Stimulated activated CD4-positive, alpha-beta T cell treated with anti-CD3 and anti-CD28 coated beads, Interleukin-15, amount 100 ng/mL, for 24 hours (primary cell): ENCODE measurements at places on chromosomes 2 and 18.
A peak's percentile ranks its signal among the peaks of the same experiment; 100 is the strongest.

DNA sequence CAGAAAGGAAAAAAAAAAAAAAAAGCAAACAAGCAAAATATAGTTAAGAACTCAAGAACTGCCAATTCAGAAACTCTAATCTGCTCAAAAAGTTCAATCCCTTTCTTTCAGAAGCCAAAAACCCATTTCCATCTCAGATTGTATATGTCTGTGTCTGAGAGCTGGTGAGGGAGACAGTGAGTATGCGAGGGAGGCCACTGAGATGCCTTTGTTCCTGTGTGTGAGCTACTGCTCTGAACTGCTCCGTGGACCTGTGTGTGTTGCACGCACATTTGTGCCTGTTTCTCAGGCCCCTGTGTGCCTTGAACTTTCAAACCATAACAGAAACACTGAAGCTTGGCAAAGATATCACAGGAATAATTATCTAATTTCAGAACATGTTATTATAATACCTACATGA, 2.5 kb upstream of the PKDCC start:
- DNase-seq = no peak

DNA sequence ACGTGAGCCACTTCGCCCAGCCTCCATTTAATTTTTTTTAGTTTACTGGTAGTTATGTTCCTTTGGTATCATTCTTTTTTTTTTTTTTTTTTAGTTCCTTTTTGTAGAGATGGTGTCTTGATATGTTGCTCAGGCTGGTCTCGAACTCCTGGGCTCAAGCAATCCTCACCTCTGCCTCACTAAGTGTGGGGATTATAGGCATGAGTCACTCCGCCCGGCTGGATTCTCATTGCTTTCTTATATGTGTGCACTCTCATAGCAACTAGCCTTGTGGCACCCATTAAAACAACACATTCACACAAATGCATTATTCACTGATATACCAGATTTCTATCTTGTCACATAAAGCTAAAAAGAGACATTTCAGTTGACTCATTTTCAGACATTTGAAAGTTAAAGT, 4.2 kb downstream of the TTC27 start:
- peak; percentile 46 for DNase-seq

GRCh38 chr18:369224-370015, 101.6 kb upstream of the THOC1 start:
- no peak for DNase-seq

- DNase-seq = no peak
These were observed 691.9 kb downstream of the ERBB4 start for GRCh38 chr2:211846714-211847113.

- no peak for DNase-seq
These were observed 77.9 kb downstream of the CCDC93 start for GRCh38 chr2:117935954-117936353.

DNA sequence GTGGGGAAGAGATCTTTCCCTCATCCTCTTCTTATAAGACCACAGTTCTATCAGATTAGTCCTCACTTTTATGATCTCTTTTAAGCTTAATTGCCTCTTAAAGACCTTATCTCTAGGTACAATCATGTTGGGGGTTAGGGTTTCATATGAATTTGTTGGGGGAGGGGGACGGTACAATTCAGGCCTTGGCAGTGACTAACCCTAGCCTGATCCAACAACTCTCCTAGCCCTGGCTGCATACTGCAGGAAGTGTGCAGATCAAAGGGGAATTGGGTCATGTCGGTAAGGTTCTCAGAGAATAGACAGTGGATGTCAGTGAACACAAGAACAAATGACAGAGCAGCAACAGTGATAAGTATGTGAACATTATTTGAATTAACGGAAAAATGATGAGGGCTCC, 16.4 kb downstream of the CAPN13 start:
- DNase-seq = no peak

- no peak for DNase-seq
These were observed 138.6 kb downstream of the MAP3K20 start for GRCh38 chr2:173214213-173214612.

DNA sequence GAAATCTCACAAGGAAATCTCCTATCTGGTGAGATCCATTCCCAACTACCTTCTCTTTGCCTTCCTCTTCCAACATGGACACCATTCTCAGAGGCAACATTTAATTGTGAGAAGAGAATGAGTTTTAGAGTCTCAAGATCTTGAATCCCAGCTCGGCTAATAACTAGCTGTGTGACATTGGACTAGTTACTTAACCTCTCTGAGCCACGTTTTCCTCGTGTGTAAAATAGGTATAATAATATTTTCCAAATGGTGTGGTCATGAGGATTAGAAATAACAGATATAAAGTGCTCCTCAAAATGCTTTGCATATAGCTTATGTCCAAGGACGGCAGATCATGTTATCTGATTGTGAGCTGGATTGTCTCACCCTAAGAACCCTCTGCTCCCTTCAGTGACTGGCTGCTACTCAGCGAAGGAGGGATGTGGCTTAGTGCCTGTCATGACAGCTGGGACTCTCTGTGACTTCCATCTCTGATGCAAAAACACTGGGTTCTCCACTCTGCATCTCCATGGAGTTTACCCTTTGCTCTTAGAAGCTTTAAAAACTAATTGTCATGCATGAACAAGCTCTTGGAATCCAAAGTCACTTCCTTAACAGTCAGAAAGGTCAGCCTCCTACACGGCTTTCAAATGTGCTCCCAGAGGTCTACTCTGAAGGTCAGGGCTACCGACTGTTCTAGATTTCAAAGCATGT, 38.4 kb upstream of the MRPL19 start:
- no peak for DNase-seq

- no peak for DNase-seq
These were observed 75.7 kb downstream of the MYO5B start for GRCh38 chr18:50119296-50119695.

DNA sequence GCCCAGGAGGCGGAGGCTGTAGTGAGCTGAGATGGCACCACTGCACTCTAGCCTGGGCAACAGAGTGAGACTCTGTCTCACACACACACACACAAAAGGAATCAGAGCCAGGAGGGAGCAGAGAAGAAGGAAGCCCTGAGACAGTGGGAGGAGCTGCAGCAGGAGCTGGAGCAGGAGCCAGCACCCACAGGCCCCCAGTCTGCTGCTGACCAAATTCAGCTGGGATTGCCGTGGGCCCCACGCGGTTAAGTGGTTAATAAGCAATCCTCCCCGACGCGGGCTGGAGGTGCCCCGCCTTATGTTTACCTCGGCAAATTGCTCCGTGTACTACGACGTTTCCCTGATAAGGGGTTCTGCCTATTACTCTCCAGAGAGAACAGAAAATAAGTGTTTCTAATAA, 265.3 kb downstream of the TWIST2 start:
- no peak for DNase-seq

DNA sequence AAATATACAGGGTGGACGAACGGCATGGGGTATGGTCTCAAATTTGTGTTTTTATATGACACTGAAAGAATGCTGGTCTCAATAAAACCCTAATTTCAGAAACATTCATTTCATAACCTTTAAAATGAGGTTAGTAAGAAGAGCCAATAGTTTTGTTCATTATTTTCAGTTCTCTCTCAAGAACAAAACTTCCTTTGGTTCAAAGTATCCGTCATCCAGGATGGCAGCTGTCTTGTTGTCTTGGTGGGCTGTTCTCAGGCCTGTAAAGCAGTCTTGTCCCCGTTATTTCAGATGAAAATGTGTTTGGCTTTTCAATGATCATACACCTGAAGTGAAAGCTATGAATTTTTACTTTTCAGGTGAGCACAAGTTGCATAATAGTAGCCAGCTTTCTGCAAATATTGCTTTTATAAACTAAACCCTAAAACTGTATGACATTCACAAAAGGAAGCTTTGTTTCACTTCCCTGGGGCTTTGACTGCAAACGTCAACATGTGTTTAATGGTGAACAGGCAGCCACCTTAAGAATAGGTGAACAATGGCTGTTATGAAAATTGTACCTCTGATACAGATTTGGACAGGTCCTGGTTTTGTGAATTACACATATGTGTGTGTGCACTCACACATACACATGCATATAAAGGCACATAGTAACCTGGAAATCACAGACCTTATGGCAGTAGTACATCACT, 2.6 kb downstream of the IL18RAP start:
- DNase-seq = no peak

- no peak for DNase-seq
These were observed 290.8 kb downstream of the CCDC85A start for GRCh38 chr2:56474412-56475158.

- no peak for DNase-seq
These were observed 9.0 kb downstream of the EPB41L3 start for GRCh38 chr18:5534845-5535244.

DNA sequence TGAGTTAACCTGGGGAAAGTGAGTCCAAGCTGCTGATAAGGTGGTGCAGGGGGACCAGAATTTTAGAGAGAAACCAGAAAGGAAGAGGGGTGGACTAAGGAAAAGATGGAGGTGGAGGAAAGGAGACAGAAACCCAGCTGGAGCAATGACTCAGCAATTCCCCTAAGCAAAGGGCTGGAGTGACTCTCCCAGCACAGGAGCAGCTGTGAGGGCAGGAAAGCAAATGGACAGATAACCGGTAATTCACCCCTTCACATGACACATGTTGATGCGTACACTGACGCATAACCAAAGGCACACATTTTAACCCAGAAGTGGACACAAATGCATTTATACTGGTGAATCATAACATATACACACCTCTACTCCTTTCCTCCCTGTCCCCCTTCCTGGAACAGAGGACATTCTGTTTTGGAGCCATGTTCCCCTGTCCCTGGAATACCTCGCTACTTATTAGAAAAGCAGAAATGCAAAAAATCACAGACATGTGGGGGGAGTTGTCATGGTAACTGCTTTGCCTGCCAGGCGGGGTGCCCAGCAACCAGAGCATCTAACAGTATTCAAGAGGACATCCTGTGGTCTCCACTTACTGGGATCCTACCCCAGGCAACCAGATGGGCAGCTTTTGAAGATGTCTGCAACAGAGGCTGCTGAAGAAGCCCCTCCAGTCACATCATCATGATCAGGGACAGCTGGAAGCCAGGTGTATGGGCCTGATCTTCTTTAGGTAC, 4.7 kb downstream of the CDK5R2 start:
- no peak for DNase-seq

DNA sequence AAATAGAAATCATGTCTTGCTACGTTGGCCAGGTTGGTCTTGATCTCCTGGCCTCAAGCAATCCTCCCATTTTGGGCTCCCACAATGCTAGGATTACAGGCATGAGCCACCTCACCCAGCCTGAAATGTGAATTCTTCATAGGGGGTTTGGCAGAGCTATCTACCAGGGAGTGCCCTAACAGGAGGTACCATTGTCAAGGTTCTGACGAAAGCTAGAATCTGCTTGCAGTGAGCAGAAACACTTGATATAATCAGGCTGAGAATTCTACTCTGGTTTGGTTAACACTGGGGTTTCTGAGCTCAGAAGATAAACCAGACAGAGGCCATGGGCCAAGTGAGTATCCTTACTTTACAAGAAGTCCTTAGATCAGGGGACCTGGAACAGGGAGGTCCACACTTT, 7.2 kb upstream of the LAMA3 start:
- DNase-seq = no peak

DNA sequence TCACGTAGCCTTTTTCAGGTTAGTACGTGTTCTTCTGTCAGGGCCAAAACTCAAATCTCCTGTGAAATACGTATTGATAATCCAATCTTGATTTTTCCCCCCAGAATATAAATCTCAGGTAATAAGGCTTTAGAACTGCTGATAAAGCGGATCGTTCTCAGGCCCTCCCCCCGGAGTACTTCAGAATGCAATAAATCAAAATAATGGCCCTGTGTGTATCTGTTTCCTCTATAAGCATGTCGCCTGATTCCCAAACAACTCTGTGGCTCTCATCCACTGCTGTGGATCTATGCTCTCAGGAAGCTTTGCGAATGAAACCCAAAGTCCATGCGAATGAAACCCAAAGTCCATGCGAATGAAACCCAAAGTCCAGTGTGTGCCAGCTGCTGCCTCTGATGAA, 49.4 kb downstream of the IMPA2 start:
- DNase-seq = no peak

- DNase-seq = no peak
These were observed 87.8 kb upstream of the RBMS1 start for GRCh38 chr2:160581448-160581847.

DNA sequence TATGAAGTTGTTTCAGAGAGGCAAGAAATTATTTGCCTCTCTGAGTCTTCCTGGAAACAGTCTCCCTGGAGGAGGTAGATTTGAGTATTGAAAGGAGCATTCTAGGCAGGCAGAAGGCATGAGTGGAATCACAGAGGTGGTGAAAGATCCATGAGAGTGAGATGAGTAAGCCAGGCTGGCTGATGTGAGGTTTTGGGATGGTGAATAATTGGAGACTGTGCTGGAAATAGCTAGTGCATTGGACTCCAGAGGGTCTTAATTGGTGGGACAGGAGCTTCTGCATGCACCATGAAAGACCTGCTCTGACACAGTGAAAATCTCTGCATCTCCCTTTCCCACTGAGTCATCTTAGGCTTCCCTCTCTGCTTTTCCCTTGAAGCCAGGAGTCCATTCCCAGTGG, 46.3 kb downstream of the CDC42EP3 start:
- no peak for DNase-seq

DNA sequence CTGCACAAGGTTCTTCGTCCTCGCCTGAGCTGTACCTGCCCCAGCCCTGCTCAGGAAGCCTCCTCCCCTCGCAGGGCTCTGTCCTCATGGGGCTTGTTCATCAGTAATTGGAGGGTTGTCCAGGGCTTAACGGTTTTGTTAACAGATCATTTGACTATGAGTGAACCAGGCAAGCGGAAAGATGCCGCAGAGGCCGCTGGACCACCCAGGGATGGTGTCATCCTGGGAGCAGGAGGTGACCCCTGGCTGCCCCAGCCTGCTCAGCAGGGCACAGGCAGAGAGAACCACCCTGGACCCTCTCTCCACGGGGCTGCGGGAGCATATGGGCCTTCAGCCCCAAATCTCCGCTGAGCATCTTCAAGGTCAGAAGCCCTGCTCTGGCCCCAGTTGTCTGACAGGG, 264.3 kb downstream of the KLHL29 start:
- no peak for DNase-seq

DNA sequence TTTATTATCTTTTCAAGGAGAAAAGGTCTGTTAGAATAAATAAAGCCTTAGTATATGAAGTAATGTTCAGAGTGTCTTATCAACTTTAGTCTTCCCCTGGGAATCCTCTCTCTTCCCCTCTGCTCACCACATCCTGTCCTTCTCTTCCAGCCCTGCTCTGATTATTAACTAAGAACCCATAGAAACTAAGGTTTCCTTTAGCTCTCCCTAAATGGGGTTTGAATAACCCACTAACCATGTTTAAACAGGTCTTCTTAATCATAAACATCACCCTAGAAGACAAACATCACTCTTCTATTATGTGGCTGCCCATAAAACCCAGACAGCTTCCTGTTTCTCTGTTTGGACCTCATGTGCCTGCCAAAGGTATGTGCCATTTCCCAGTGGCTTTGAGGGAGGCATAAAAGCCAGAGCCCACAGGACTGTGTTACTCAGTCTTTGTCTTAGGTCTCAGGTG, 50.1 kb downstream of the SLC14A1 start:
- DNase-seq = no peak

DNA sequence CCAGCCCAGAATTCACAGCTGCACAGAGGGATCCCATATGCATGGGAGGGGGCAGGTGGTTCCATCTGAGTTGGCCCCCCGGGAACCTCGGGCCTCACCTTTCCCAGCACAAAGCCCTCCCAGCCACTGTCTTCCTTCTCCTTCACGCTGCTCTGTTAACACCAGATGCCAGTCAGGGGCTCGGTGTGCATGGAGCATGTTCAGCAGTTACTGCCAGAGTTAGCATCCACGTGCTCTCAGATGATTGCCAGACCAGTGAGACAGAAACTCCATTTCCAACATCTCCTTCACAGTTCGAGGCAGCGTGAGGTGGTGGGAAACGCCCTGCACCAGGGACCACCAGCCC, 101.0 kb downstream of the PTGR3 start:
- no peak for DNase-seq

- no peak for DNase-seq
These were observed 25.9 kb downstream of the CD8A start for GRCh38 chr2:86764661-86765309.

GRCh38 chr2:96111257-96111640, 5.1 kb downstream of the ADRA2B start:
- no peak for DNase-seq
